SHP77 (cell line): ENCODE measurements at places on chromosomes 6 and 20.
A peak's percentile ranks its signal among the peaks of the same experiment; 100 is the strongest.

GRCh38 chr20:16327606-16328005, 245.6 kb downstream of the KIF16B start:
- DNase-seq = no peak

GRCh38 chr20:19231359-19232035, 19.1 kb downstream of the SLC24A3 start:
- no peak for DNase-seq

GRCh38 chr6:27505209-27506027, 32.5 kb upstream of the ZNF184 start:
- peak; percentile 53 for DNase-seq

- no peak for DNase-seq
These were observed 721.1 kb upstream of the CITED2 start for GRCh38 chr6:140095532-140095931.

- no peak for DNase-seq
These were observed 25.0 kb upstream of the NELFCD start for GRCh38 chr20:58956078-58956477.

- DNase-seq = no peak
These were observed 38.7 kb upstream of the SMIM28 start for GRCh38 chr6:138339024-138339423.

GRCh38 chr6:116034327-116034726, 26.4 kb downstream of the FRK start:
- DNase-seq = no peak

DNA sequence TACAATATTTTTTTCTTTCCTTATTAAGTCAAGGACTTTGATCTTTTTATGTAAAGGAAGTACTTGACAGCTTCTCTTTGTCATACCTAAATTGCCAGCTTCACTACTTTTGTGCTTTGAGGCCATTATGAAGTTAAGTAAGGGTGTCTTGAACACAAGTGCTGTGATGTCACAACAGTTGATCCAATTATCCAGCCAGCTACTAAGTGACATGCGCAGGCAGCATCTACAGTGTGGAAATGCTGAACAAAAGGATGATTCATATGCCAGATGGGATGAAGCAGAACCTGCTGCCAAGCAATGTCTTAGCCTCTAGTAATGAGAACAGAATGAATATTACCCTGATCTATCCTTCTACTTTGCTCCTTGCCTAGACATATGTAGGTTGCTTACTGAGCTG, 68.3 kb upstream of the TMEM244 start:
- no peak for DNase-seq

- DNase-seq = no peak
These were observed 22.7 kb downstream of the MAPK14 start for GRCh38 chr6:36050305-36050704.

- peak; percentile 87 for DNase-seq
These were observed 2.1 kb upstream of the LAMA5 start for GRCh38 chr20:62368976-62369814.

DNA sequence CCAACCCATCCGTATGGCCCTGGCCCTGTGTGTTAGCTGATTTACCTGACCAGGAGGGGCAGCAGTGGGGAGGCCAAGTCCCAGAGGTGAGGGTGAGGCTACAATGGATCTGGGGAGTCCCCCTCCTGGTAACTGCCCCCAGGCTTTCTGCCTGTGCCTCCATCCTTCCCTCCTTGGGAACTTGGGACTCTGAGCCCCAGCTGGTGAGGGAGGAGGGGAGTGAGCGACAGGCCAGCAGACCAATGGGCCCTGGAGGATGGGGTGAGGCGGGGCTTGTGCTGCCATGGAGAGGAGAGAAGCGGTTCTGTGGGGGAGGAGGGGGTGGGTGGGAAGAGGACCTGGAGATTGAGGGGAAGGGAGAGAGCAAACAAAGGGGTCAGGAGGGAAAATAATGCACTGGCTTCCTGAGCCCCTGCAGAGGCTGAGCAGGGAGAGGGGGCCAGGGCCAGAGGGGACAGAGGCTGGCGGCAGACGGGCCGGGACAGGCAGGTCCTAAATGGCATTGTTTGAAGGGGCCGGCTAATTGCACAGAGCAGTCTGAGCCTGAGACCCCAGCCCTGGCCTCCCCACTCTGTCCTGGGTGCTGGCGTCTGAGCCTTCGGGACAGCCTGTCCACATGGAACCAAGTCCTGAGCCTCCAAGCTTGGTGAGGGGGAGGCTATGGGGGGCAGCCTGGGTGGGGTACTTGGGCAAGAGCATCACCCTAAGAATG, 17.5 kb downstream of the DNMT3B start:
- no peak for DNase-seq

GRCh38 chr6:110090876-110091275, 88.6 kb downstream of the WASF1 start:
- DNase-seq = no peak

DNA sequence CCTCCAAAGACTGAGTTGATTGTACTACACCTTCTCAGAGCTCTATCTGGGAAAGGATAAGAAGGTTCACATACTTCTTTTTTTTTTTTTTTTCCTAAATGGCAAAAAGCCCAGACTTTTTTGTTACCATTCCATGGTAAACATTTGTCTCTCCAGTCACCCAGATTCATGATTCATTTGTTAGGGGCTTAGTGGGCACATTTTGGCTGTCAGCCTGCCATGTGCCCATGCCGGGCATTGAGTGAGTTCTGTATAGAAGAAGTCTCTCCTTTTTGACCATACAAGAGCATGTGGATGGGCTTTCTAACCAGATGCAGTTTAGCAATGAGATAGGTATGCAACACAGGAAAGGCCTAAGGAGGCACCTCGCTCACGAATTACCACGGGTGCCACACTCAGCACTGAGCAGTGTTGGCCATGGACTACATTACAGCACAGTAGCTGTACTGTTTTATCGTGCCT, 447.5 kb upstream of the HSF2 start:
- DNase-seq = no peak

DNA sequence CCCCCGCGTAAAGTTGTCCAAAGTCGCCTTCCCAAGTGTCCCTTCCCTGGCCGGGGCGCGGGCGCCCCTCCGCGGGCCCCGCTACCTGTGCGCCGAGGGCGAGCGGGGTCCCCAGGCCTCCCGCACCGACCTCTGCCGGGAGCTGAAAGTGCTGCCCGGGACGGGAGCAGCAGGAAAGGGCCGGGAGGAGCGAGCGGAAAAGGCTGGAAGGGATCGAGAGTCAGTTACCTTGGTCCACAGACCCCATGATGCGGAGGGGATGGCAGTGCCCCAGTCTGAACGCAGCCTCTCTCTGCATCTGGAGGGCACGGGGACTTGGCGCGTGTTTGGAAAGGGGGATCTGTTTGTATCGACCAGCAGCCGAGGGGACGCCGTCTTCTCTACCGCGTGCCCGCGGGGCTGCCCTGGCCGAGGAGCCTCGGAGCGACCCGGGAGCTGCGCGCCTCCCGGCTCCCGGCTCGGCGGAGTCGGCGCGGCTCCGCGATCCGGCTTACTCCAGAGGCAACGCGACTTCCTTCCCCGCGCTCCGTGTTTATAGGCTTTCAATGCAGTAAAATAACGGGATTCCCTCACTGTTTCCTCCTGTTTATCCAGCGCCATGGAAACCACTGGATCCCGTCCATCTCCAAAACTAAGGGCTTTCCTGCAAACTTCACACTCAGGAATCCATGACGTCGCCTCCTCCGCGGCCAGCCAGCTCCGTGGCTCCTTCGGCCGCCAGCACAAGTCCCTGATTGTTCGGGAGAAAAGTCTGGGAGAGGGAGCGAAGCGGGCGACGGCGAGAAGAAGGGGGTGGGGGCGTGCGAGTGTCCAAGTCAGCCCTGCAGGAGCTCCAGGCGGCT, 20.0 kb upstream of the NFATC2 start:
- DNase-seq = peak; percentile 40

DNA sequence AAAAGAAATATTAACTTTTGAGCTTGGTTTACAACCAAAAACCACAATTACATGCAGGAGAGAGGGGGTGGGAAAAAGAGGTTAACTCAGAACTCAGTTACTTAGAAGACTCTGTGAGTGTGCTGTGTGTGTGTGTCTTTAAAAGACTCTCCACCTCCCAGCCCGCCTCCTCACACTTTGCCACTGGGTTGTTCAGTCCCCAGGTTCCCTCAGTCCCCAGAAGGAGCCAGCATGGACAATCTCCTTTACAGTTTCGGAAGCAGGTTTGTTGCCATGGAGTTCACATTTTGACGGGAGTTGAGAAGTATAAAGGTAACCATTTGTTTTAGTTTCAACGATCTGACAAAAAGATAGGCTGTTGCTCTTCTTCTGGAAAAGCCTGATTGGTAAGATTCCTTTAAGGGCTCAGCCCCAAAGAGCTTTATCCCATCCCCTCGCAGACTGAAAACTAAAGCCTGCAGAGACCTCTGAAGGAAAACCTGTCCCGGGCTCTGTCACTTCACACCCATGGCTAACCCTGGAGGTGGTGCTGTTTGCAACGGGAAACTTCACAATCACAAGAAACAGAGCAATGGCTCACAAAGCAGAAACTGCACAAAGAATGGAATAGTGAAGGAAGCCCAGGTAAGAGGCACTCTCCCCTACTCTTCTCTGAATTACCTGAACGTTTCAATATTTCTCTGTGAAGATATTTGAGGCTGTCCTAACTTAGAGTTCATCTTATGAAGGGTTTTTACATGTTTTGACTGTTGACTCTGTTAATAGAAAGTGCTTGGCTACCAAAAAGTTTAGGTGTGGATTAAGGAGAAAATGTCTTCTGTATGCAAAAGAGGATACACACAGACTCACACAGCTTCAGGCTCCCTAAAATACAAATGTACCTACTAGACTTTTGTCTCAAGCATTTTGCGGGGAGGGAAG, at the start of gene SPTLC3:
TSS of gene SPTLC3 (plus strand) at position 212 of the 921 bp plus-strand sequence. CDS start at position 508, 296 bp downstream.
- DNase-seq = no peak

DNA sequence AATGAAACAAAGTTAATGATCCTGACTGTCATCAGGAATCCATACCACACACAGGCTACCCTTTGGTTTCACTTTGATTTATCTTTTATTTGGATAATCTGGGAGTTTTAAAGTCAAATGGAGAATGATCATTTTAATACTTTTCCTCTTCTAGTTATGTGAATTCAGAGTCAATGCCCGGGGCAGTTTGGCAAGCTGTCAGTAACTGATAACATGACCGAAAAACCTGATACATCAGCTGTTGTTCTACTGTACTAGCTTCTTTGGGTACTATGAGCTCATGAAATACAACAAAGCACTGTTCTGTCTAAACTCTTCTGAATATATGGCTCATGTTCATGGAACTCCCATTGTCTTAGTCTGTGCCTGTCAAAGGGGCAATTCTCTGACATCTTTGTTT, 30.2 kb downstream of the KLHL31 start:
- no peak for DNase-seq

DNA sequence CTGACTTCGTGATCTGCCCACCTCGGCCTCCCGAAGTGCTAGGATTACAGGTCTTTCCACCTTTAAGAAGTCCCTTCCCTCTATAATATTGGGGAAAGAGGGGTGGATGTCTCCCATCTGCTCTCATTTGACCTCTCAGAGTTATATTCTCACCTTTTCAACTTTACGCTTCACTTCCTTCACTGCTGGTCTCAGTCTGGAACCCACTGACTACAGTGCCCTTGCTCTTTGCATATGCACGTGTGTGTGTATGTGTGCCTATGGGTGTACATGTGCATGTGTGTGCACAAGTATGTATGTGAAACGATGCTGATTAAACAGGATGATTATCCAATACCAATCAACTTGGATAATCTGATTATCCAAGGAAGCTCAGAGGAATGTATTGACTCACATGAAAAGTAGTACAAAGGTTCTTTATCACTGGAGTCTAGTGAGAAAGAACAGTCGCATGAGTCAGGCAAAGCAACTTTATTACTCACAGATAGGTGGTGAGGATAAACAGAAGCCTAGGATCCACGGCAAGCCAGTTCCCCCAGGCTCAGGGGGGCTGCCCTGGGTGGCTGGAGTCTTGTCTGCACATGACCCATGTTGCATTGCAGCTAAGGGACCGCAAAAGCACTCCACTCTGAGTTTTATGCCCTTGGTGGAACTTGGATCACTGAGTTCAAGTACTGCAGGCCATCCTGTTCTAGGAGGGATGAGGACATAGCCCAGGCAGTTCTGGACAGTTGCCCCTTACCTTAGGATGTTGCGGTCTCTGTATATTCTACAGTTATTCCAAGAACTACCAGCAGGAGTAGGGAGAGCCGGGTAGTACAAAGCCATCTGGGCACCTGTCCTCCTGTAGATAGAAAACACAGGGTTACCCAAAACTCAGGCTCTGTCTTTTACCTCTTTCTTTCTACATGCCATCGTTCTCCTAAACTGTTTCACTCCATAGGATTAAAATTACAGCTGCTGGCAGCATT, 50.9 kb downstream of the SNRNP48 start:
- no peak for DNase-seq

DNA sequence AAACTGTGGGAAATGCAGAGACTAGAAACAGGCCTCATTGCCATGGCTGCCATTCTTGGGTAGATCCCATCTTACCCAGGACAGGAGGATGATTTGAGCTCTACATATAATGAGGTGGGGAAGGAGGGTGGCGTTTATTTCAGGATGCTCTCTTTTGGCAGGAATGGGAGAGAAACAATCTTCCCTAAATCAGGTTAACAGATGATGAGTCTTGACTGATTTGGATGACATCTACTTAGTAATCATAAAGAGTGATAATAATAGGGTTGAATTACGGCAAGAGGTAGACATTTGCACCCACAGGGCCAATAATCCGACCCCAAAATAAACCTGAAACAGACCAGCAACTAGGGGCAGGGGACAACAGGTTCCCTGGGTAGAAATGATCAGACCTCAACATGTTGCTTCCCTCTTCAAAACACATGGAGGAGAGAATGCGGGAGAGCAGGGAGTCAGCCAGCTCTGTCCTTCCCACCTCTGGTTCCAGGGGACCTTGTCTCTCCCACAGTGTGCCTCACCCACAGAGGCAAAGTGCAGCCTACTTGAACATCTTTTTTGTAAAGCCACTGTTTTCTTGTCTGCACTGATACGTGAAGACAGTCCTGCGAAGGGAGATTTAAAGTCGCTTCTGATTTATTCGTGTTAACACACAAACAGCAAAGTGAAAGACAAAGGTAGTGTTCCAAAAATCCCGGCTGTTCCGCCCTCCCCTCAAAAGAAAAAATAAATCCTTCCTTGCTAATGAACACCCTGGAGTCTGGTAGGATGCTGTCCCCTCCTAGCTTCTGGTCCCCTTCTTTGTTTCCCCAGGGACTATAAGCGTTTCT, 3.9 kb downstream of the FOXQ1 start:
- no peak for DNase-seq
